RPMI7951 (cell line): ENCODE measurements at places on chromosomes 4 and X.

GRCh38 chr4:40421839-40422708 is 86.9 kb downstream of the CHRNA9 start:
- no peak for DNase-seq

DNA sequence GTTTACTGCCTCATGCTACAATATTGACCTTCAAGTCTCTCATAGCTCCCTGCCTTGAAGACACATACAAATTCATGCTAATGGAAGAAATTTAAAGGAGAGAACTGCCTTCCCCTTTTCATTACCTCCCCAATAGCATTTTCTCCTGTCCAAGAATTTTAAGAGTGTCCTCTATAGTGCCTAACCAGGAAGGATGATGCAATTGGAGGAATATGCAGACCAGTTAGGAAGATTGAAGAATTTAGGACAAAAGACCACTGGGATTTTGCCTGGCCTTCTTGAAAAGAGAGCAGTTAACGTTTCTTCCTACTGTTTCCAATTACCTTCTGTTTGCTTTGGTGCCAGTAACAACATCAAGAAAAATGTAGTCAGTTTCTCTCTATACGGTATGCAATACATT is 443.9 kb downstream of the INPP4B start:
- peak; percentile 34 for DNase-seq

DNA sequence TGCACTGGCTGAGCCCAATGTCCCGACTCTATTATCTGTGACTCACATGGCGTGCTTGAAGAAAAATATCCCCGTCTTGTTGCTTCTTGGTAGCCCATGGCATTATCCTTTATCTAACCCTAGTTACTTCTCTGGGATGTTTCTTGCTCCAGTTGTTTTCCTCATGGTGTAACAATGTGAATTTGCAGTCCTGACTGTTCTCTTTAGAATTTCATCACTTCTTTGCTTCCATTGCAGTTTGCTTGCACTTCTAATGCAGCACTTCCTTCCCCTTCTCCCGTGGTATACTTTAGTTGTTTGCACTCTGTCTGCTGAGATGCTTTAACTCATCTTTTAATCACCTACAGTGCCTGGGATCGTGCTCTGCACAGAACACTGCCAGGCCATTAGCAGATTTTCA is 126.9 kb downstream of the MAML3 start:
- no peak for DNase-seq

DNA sequence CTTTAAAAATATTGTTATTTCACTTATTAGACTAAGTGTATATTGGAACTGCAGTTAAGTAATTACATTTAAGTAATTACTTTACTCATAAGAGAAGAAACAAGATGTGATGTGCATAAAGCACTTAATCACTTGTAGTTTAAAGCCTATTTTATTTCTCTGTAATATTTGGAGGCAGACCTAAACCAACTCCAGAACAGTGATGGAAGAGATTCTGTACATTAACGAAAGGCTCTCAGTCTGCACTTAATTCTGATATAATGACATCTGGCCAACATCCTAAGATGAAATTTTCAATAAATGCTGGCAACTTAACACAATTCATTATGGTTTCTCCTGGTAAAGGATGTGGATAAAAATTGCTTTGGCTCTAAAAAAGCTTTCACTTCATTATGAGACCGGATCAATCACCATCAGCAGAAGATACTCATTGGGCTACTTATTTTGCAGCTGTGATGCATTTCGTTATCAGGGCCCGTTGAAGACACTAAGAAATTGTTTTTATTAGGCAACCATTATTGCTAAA is 342.6 kb downstream of the C4orf33 start:
- DNase-seq = no peak

DNA sequence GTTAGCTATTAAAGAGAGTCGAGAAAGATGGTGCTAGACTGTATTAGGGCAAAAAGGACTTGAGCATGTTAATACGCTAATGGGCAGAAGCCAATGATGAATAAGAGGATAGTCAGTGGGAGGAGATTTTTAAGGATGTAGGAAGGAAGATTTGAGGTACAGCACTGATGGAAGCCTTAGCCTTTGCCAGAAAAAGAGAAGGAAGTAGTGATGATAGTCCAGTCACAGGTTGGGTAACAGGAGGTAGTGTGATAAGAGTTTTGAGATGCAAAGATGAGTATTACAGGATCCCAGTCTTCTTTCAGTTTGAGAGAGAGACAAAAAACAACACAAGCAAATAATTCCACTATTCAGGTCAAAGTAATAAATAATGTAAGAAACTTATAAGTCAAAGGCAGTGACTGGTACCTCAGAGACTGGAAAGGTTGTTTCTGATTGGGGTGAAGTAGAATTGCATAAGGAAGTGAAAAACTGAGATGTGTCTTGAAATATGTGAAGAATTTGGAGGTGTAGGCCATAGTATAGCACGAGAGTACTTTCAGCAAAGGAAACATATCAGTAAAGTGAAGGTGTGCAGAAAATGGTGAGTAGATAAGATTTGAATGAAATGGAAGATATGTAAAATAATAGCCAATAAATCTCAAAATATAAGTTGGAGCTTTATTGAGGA is 22.1 kb upstream of the NDNF start:
- no peak for DNase-seq

DNA sequence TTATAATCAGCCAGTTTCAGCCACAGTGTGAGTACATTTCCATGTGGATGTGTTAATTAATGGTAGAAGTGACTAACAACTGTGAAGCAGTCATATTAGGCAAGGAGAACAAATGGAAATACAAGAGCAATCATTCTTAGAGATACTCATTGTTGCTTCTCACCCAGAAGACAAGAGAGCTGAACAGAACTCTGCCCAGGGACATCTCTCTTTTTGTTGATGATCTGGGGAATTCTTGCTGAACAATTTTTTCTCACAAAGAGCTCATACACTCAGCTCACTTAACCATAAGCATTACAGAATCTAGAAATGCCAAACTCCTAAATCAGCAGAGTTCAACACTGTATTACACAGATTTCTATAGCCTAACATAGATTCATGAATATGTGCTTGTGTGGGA is 150.1 kb downstream of the COMMD8 start:
- no peak for DNase-seq

DNA sequence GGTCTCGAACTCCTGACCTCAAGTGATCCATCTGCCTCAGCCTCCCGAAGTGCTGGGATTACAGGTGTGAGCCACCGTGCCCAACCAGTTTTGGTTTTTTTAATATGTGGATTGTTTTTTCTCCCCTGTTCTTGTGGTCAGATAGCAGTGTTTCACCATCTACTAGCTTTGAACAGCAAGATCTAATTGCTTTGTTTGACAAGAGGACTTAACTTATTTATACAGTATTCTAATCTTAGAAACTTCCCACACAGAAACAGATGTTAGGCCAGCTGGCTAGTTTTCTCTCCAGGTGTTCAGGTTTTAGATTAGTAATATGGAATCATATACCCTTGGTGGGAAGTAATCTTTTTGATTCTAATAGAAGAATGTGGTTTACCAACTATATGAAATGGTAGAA is 12.9 kb downstream of the ING2 start:
- DNase-seq = no peak

DNA sequence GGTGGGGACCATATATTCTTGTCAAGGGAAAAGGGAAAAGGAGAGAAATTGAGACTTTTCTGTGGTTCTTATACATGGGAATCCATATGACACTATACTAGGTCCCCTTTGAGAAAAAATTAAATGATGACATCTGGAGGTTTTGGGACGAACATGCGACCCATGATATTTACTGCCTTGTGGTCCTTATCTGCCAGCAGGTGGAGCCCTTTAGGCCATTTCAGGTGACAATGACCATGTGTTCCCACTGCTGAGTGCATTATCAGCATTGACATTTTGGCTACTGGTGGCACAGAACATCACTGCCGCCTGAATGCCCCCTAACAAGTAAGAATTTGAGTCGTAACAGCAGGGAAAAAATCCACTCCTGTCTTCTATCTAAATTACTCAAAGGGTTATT is 843.4 kb downstream of the FSTL5 start:
- peak; percentile 45 for DNase-seq

DNA sequence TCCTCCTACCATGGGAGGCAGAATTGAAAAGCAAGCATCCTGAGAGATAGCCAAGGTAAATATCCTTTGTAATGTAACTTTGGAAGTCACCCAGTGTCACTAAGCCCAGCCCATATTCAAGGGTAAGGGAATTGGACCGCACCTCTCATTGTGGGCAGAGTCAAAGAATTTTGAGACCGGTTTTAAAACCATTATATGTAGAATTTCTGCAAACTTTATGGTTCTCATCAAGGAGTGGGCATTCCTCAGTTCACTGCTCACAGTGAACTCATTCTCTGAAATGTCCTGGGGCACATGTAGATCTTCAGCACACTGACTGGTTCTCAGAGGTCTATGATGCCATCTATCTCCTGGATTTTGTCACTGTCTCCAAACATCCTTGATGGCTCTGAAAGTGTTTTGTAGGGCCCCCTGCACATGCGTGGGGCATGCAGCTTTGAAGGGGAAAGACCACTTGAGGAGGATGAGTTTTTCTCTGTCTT is 35.3 kb upstream of the CHRNA9 start:
- DNase-seq = peak; percentile 50

DNA sequence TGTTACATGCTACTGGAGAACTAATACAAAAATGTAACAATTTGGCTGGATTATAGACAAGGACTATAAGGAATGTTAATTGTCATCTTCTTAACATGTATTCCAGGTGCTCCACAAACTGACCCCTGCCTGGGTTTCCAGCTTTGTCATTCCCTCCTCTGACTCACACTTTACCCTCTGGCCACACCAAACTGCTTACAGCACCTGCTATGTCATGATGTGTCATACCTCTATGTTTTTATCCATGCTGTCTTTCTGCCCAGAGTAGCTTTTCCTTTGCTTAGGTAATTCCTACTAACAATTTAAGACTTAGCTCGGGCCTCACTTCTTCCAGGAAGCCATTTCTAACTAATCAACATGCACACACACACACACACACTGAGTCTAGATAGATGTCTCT is 14.0 kb upstream of the SHROOM4 start:
- peak; percentile 2 for DNase-seq

DNA sequence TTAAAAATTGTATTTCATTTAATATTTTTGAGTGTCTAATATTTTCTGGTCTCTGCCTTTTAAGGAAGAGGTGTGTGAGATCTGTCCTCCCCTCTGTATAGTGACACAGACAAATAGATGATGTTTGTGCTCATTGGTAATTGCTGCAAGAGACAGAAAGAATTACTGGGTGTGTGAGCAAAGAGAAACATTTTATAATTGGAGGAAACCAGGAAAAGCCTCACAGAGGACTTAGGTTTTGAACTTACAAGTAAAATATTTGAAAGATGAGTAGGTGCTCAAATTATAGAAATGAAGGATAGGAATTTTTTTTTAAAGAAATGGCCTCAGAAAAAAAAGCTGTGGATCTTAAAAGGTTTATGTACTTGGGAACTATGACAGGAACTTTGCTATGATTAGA is 149.8 kb downstream of the SPCS3 start:
- DNase-seq = no peak

DNA sequence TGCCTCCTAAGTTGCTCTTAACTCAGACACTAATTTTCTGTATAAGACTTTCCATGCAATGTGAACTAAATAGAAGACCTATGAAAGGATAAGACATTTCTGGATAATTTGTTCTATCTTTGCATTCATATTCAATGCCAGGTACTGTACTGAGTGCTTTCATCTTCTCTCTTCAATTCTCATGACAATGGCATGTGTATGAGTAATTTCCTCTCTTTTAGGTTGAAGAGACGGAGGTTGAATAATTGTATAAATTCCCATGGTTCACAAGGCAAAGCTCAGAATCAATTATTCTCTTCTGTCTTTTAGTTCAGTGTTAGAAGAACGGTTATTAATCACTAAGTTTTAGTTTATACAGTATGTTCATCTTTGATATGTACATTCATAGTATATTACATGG is 29.3 kb upstream of the CFAP299 start:
- DNase-seq = peak; percentile 50

- no peak for DNase-seq
Measured at GRCh38 chrX:132058975-132059374, 35.9 kb downstream of the STK26 start.

DNA sequence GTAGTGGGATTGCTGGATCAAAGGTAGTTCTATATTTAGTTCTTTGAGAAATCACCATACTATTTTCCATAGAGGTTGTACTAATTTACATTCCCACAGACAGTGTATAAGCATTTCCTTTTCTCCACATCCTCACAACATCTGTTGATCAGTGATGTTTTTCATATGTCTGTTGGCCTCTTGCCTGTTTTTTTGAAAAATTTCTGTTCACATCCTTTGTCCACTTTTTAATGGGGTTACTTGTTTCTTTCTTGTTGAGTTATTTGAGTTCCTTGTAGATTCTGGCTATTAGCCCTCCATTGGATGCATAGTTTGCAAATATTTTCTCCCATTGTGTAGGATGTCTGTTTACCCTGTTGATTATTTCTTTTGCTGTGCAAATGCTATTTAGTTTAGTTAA is 72.6 kb downstream of the STOX2 start:
- no peak for DNase-seq

- no peak for DNase-seq
Measured at GRCh38 chr4:164639001-164639400, 114.9 kb upstream of the SMIM31 start.

DNA sequence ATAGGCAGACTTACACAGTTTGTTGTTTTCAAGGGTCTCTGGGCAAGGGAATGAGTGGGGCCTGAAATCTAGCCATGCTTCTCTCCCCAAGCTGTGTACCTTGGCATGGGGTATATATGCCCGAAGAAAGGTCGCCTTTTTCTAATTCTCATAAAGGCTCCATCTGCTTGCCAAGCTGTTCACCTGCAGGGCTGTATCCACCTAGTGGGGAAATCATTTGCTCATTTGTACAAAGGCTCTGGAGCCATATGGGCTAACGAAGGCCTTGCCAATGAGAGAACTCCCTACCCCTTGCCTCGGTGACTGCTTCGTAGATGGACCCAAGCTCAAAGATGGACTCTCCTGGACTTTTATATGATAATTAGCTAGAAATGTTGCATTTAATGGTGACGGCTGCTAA is 1097.0 kb downstream of the PDHA2 start:
- no peak for DNase-seq

GRCh38 chr4:54392479-54392878 is 163.4 kb downstream of the PDGFRA start:
- no peak for DNase-seq

DNA sequence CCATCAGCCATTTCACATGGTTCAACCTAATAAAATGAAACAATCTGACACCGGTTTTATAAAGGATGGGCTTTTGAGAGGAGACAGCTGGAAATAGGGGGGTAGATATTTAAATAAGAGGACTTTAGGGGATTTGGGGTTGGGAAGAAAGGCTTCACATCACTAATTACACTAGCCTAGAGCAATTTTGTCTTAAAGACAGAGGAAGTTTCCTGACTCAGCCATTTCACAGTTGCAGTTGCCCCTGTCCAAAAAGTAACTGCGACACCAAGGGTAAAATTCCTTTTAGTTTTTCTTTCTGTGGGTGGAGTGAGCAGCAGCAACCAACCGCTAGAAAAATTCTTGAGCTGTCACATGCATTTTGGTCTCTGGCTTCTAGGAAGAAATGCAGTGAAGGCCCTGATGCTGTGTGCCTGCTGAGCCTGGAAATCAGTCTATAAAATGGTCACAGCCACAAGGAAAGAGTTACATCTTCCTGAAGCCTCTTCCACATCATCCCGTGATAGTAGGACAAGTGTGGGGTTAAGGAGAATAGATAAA is 233.6 kb downstream of the ZNF674 start:
- DNase-seq = peak; percentile 32
